ENCODE measurements at places on chromosomes 11 and 22.

DNA sequence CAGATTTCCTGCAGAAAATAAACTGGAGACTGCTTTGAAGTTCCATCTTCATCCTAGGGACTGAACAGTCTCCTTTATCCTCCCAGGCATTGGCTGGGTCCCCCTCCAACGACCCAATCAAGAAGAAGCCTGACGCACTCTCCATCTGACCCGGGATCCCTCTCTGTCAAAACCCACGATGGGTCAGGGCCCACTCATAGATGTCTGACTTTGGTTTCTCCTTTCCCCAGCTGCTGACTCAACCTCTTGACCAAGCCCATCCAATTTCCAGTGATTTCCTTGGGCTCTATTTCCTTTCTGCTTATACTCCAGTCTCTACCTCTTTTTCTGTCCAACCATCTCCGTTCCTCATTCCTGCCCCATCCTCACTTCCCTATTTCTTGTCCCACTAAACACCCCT lies 189.7 kb downstream of the MIAT start:
- no peak for DNase-seq

DNA sequence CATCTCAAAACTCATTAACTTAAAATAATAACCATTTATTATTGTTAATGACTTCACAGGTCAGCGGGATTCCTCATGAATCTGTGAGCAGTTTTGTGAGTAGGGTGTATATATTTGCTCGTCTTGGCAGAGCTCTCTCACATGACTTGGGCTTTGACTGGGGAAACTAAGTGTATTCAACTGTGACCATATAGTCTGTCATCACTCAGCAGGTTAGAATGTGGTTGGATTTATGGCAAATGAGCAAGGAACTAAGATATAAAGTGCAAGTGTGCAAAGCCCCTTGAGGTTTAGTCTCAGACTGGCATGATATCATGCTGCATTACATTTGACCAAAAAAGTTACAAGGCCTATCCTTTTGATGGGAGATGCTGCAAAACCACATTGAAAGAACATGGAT lies 254.8 kb downstream of the CNTN5 start:
- DNase-seq: peak; percentile 14

DNA sequence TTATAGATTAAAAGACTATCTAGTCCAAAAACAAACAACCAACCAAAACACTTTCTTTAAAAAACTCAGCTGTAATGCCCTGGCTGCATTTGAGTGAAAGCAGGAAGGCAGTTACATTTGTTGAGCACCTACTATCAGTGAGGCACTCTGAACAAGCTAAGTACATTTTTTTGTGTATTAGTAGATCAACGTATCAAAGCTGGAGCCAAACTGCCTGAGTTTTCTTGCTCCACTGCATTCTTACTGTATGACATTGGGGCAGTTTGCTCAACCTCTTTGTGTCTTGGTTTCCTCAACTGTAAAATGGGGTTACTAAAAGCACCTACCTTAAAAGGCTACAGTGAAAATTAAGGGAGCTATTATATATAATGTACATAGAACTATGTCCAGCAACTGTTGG lies 22.0 kb downstream of the COA4 start:
- DNase-seq: no peak

DNA sequence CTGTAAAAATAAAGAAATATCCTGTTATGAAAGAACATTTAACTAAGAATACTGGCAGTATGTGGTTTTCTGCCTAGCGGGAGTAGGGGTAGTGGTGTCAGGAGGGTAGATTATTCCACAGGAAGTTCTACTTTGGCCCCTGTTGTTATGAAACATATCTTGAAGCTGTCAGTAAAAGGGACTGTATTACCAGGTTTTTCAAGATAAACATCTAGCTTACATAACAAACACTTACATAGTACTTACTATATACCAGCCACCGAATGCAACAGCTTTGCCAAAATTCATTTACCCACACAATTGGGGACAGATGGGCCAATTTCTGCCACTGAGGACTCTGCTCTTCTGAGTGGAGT lies 3.7 kb downstream of the TMEM123 start:
- no peak for DNase-seq

DNA sequence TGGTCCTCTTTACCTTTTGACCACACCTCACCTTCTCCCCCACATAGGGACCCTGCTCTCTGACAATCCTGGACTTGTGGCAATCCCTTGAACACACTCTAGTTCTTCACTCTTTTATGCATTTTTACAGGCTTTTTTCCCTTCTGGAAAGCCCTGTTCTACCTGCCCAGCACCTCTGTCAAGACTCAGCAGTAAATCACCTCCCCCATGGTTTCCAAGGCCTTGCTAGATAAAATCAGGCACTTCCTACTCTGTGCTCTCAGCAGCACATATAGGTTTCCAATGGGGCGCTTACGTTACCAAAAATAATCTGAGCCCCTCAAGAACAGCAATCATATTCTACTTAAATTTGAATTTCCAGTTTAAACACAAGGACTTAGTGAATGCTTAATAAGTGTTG lies 53.9 kb downstream of the ETS1 start:
- no peak for DNase-seq
